ENCODE measurements at places on chromosomes 7 and 10. TPM values are rescaled to one million over a fixed set of nuclear protein-coding genes. Genes with fewer than 3 reads are reported as not detected.

GRCh38 chr10:87705339-87705738, 45.7 kb downstream of the PAPSS2 start:
- DNase-seq = no peak

DNA sequence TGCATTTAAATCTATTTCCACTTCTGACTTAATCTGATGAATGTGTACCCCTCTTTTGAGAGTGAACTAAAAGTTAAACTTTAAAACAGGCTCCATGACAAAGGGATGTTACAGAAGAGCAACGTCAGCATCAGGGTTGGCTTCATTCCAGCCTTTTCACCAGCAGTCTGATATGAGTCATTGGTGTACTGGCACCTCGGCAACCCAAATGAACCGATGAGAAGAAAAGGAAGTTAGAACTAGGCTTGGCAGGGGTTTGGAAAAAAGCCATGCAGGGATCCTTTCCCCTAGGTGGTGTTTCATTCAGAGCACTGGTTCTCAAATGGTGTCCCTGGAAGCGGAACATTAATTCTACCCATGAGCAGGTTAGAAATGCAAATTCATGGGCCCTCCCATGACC, 53.6 kb downstream of the SEC61G start:
- DNase-seq = no peak

Gene MBL2
- not detected for total RNA-seq

DNA sequence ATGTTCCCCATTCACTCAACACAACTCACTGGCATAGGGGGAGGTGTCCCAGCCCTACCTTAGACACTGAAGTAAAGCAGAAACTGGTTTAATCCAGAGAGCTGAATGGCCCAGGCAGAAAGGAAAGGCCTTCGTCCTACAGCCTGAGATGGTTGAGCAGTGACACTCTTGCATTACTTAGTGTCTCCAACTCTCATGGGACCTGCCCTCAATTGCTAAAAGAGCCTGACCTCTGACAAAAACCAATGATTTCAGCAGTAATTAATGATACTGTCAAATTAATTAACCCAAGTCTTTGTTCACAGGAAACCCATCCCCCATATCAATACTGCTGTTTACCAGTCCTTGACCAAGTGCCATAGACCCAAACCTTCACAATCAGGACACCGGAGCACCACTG, 48.6 kb downstream of the ICA1 start:
- no peak for DNase-seq

GRCh38 chr7:825386-825785, 6.9 kb upstream of the SUN1 start:
- no peak for DNase-seq

- DNase-seq = no peak
These were observed 35.2 kb upstream of the KLF6 start for GRCh38 chr10:3820255-3820654.

Gene AMPH
- 17.0 TPM for total RNA-seq

Gene FXYD4
- not detected for total RNA-seq
